ENCODE measurements at places on chromosomes 4 and X.

DNA sequence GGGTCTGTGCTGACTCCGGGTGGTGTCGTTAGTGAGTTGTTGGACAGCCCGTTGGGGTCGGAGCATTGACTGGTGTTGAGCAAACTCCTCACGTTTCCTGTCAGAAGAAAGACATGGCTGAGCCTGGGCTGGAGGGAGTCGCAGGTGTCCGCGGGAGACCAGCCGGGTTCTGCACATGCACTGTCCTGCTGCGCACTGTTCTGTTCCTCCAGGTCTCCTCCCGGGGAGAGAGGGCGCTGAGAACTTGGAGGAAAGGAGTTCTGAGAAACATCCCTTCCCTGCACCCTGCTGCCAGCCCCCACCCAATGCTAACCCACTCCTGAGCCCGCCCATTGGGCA, 1.1 kb downstream of the ZNF141 start:
- no peak for DNase-seq

DNA sequence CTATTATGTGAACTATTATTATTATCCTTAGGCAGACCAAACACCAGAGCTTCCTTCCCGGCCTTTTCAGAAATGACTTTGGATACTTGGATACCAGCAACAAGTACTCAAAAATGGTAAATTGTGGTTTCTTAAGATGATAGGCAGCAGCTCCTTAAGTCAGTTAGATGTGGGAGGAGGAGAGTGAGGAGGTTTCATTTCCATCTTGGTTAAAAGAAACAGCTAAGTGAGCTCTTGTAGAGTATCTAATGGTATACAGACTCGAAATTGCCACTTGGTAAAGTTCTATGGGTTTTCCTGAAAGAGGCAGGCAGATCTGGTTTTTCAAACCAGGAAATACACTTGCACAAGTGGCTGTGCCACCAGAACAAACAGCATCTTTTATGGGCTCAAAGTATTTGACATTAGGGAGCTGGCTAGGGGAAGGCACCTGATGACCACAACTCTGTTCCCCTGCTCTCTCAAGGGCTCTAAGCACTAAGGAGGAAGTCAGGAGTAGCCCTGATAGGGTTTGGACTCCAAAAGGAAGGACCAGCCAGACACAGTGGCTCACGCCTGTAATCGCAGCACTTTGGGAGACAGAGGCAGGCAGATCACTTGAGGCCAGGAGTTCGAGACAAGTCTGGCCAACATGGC, 130.9 kb downstream of the TMEM164 start:
- no peak for DNase-seq

- DNase-seq, result no peak
These were observed 544.8 kb upstream of the DIPK2B start for GRCh38 chrX:45745479-45745878.

- no peak for DNase-seq
These were observed 3.8 kb downstream of the TIMM17B start for GRCh38 chrX:48893556-48894348.

DNA sequence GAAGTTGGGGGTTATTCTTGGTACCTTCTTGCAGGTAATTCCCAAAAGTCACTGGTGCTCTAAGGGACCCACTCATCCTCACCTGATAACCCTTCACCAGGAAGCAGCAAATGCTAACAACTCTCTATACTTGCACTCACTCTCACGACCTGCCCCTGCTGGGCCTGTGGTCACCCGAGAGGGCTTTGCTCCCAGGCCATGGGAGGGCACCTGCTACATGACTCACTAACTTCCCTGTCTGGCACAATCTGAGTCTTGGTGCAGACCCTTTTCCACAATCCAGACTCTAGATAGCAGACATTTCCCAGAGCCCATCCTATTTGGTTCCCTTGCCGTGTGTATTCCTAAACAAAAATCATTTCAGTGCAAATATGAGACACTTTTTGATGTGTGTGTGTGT, 403.8 kb upstream of the FAT1 start:
- DNase-seq, result no peak

DNA sequence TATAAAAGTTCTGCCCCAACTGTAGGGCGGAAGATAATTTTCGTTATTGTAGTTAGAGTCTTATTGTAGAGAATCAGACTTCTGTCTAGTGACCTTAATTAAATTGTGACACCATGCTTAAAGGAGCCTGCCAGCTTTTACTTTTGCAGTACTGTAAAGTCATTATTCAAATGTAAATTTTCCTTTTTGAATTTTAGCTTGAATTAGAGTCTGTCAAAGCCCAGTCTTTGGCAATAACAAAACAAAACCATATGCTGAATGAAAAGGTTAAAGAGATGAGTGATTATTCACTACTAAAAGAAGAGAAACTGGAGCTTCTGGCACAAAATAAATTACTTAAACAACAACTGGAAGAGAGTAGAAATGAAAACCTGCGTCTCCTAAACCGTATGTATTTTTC, 21.8 kb downstream of the OFD1 start:
- DNase-seq, result no peak

DNA sequence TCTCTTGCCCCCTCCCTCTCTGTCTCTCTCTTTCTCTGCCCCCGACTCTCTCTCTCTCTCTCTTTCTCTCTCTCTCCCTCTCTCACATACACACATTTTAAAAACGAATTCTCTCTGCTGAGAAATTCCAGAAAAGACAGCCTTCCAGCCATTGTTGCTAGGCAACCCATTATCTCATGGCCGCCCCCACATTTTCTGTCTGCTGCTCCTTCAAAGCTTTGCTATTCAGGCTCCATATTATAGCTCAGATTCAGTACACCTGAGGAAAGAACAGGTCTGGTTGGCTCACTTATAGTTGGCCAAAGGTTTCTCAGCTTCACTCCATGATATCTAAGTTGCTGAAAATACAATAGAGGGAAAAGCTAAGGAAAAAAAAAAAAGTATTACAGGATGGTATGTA, 174.4 kb upstream of the RADX start:
- DNase-seq, result peak; percentile 0

GRCh38 chr4:42453612-42454011, 56.3 kb downstream of the SHISA3 start:
- no peak for DNase-seq

DNA sequence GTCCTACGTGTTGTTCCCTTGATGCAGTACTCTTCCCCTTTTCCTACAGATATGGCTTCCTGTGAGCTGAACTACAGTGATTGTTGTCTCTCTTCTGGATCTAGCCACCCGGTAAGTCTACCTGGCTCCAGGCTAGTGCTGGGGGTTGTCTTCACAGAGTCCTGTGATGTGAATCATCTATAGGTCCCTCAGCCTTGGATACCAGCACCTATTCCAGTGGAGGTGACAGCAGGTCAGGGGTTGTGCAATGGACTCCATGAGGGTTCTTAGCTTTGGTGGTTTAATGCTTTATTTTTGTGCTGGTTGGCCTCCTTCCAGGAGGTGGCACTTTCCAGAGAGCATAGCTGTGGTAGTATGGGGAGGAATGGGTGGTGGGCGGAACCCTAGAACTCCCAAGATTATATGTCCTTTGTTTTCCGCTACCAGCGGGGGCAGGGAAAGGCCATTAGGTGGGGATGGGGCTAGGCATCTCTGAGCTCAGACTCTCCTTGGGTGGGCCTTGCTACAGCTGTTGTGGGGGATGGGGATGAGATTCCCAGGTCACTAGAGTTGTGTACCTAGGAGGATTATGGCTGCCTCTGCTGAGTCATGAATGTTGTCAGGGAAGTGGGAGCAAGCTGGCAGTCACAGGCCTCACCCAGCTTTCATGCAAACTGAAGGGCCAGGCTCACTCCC, 121.4 kb upstream of the ANKRD50 start:
- DNase-seq, result no peak

GRCh38 chr4:118005883-118006282, 28.4 kb upstream of the NDST3 start:
- DNase-seq, result no peak

DNA sequence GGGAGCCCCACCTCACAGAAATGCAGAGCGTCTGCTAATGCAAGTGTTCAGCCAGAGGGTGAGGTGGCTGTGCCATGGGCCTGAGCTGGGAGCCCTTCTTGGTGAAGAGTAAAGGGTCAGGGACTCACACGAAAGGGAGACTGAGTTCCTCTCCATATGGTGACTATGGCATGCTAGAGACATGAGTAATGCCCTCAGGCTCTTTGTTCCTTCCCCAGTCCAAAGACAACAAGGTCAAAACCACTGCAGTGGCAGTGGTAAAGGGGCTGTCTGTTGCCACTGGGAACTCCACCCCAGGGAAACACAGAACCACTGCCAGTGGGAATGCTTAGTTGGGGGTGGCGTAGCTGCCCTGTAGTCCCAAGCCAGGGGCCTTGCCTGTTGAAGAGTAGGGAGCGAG, 22.4 kb downstream of the RAB40AL start:
- DNase-seq, result peak; percentile 29

DNA sequence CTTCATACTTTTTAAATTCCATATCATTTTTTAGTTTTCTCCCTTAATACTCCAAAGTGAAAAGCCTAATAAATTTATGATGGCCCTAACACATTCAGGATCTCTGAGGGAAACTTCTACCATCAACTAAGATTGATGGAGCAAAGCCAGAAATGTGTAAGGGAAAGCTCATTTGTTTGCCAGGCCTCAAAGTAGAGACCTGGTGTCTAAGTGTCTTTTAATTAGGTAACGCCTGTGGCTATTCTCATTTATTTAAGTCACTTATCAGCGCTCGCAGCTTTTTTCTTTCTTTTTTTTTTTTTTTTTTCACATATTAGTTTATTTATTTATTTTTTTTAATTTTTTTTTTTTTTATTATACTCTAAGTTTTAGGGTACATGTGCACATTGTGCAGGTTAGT, 242.4 kb downstream of the TMA16 start:
- no peak for DNase-seq

DNA sequence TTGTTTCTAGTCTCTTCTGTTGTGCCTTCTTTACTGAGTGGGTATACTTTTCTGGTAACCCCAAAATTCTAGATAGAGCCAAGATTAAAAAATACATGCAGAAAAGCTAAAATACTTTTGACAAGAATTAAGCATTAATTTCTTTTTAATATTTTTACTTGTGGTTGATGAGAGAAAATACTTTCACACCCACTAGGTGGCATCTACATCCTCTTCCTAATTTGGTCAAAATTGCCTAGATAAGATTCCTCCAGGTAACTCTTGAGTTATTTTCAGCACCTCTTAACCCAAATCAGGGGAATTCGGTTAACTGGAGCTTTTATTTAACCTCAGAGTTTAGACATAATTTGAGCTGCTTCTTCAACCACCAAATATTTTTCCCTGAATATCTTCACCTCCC, 28.4 kb upstream of the COX7B2 start:
- DNase-seq, result peak; percentile 18

DNA sequence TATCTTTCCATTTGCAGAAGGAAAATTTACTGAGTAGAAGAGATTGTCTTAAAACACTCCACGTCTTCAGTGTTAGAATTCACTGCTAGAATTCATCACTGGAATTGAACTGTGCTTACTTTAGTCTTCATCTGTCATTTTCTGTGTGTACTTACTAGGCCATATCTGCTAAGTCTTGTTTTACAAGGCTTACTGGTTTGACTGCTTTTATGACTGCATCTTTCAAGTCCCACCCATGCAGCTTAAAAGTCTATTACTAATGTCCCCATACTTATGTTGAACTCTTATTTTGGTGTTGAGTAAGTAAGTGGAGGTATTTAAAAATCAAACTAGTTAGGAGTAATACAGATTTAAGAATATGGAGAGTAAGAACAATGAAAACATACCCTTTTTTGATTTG, 14.6 kb downstream of the CLCN3 start:
- no peak for DNase-seq

DNA sequence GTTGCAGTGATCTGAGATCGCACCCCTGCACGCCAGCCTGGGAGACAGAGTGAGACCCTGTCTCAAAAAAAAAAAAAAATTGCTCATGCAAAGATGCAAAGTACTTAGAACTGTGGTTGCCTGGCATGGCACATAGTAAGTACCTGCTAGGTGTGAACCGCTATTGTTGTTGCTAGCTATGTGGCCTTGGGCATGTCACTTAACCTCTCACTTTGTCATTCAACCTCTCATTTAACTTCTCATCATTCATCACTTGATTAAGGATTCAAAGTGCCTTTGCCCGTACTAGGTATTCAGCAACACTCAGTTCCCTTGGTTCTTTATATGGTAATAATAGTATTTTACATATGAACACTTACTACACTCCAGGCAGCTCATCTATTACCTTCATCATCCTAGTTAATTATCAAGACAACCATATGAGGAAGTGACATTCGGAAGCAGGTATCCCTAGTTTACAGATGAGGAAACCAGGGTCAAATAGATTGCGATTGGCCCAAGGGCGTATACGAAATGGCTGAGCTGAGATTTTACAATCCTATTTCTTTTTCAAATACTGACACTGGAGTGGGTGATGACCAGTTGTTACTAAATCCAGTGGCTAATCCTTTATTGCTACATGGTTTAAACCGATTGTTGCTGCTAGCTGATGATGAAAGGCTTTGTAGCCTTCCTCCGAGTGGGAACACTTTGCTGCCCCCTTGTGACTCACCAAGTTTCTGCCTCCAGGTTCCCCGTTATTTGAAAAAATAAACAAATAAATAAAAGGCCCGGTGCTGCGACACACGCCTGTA, 28.8 kb upstream of the SOWAHD start:
- DNase-seq, result peak; percentile 83

- DNase-seq, result peak; percentile 31
These were observed 18.3 kb upstream of the HERC3 start for GRCh38 chr4:88573995-88574394.

- no peak for DNase-seq
These were observed 2.1 kb upstream of the CYSLTR1 start for GRCh38 chrX:78329486-78329885.

DNA sequence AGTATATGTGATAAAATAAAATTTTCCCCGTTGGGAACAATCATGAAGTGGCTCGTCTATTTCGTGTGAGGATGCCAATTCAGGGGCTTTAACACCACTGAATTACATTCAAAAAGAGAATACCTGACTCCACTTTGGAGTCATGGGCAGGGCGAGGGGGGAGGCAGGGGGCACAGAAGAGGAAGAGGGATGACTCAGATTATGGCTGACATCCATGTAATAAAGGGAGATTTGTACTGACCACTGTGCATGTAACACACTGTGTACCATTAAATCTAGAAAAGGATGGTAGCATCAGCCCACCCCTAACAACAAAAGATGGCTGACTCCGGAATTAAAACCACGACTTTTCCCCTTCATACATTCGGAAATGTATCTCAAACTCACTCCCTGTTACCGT, 1.3 kb downstream of the SLC9A7 start:
- DNase-seq, result peak; percentile 17

DNA sequence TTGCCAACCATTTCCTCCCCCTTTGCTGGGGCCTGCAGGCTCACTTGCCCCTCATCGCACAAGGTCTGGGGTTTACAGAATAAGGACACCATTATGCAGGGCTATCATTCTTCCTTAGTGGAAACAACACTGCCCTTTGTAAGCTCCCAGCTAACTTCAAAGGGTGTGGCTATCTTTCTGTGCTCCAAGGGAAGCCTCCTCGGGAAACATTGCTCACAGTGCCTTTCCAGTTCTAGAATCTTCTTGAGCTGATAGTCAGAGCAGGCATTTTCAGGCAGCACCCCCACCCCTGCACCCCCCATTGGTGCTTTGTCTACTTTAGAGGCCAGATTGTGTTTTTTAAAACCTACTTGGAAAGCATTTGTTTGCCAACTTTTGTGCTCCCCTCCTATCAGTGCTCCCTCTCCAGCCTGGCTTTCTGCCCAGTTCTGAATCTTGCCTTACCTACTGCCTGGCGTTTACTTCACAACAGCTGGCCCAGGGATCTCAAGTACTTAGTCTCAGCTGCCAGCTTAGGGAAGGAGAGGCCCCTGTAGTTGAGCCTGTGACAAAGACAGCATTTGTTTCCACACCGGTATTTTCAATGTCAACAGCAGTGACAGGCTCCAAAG, 53.5 kb downstream of the PLAC1 start:
- DNase-seq, result peak; percentile 69

GRCh38 chrX:124433186-124433585, 86.8 kb downstream of the SH2D1A start:
- no peak for DNase-seq
